ENCODE measurements at places on chromosomes 11 and 22.

GRCh38 chr11:76321340-76321739 is 59.6 kb downstream of the THAP12 start:
- no peak for DNase-seq

- no peak for DNase-seq
These were observed 29.2 kb upstream of the PPARA start for GRCh38 chr22:46121079-46121478.

DNA sequence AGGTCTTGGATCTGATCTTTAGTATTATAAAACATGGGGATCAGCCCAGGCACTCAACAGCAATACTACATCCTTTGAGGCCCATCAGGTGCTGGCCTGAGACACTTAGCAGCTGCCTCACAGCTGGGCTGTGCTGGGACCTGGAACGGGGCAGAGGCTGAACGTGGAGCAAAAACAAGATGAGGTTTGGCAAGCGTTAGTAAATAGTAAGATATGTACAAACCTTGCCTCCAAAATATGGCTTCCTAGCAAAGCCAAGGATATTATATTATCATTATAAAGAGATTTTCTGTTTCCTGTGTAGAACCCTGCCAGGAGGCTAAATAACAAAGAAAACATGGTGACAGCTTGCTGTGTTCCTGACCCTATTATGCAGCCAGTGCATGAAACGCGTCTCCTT is 60.0 kb upstream of the SPON1 start:
- DNase-seq, result no peak

GRCh38 chr11:58562375-58562800 is 13.3 kb downstream of the LPXN start:
- peak; percentile 31 for DNase-seq

- no peak for DNase-seq
These were observed 5.3 kb upstream of the NAP1L4 start for GRCh38 chr11:2997406-2997805.

DNA sequence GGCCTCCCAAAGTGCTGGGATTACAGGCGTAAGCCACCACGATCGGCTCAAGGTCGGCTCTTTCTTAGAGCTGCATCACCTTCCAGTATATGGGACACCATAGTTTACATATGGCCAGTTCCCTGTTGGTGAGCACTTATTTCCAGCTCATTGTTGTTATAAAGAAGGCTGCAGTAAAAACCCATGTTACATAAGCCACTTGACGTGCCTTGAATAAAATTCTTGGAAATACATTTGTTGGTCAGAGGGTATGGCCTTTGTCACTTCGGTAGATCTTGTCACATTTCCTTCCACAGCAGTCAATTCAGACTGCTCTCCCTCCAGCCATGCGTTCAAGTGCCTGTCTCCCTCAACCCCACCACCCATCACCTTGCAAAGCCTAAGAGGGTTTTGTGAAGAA is 92.9 kb downstream of the PRR5L start:
- DNase-seq, result peak; percentile 14

DNA sequence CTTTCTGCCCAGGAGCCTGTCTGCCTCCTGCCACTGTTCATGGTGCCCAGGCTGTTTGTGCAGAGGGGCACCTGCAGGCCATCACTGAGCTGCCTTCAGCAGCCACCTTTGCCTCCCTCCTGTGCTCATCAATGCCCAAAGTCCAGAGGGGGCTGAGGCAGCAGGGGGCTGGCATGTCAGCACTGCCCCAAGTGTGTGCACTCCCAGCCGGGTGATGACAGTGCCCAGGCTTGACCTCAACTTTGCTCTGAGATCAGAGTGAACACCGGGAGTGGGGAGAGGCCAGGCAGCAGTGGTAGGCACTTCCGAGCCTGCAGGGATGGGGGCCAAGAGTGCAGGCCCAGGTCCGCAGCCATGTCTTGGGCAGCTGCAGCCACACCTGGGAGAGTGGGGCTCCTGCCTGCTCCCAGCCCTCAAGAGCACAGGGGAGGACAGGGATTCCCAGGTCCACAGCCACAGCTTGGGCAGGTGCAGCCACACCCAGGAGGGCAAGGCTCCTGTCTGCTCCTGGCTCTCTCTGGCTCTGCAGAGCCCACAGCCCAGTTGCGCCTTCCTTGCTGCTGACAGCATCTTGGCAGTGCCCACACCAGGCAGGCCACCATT is 15.2 kb downstream of the SAA4 start:
- no peak for DNase-seq

- DNase-seq, result no peak
These were observed 4.7 kb upstream of the C11orf96 start for GRCh38 chr11:43937434-43938411.

GRCh38 chr11:121613724-121614123 is 161.0 kb upstream of the SORL1-AS1 start:
- no peak for DNase-seq

GRCh38 chr11:5531053-5531831 is 14.7 kb upstream of the UBQLNL start:
- no peak for DNase-seq

DNA sequence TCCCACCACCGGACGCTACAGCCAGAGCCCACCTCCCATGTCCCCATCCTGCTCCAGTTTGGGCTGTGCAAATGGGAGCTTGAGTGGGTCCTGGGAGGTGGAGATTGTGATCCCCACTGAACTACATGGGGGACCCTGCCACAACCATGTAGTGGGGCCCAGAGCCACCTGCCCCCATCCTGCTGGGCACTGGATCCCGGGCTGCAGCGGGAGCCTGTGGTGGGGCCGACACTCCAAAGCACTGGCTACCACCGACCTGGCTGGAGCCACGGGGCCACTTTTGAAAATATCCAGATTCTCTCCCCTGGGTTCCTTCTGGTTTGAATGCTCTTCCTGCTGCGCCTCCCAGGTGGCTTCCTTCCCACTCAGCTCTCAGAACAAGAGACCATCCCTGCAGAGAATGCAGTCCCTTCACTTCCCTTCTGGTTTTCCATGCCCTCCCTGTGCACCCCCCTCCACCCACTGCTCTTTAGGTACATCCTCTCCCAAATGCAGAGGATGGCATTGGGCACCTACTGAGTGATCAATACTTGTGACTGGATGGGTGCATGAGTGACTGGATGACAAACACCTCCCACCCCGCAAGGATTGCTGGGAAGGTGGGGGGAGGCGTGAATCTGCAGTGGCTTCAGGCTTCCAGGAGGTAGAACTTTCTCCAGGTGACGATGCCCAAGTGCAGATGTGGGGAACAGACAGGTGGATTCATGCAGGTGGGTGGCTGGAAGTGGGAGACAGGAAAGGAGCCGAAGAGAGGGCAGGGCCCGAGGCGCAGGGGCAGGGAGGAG is 846 bp upstream of the UNC93B1 start:
- no peak for DNase-seq

DNA sequence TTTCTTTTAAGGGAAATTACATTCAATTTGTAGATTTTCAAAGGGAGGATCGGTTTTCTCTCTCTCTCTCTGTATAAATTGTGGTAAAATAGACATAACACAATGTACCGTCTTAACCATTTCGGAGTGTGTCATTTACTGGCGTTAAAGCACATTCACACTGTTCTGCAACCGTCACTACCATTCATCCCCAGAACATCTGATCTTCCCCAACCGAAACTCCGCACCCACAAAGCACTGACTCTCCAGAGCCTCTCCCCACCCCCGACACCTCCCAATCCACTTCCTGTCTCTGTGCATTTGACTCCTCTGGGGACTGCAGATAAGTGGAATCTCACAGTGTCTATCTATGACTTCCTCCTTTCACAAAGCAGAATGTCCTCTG is 15.9 kb upstream of the GRAMD4 start:
- DNase-seq, result peak; percentile 98

- DNase-seq, result no peak
These were observed 132.2 kb upstream of the PLET1 start for GRCh38 chr11:112392904-112393303.

GRCh38 chr11:78354408-78355308 is 63.0 kb downstream of the GAB2 start:
- no peak for DNase-seq

GRCh38 chr11:94077552-94078293 is 50.9 kb upstream of the PANX1 start:
- no peak for DNase-seq
